MCF 10A (cell line): ENCODE measurements at places on chromosomes 6 and 20.

DNA sequence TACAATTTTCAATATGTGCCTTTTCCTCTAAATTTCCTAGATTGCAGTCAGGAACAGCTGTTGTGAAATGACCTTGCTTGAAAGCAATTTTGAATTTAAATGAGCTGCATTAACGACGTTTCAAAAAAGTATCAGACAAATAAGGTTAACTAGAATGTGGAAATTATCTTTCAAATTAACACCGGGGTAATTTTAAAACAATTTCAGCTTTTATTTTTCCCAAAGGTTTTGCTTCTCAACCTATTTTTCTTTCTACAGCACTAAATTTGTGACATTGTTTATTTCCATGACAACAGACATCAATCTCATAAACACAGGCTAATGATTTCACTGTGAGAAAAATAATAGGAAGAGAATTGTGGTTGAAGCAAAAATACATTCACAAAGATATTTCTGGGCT is 38.5 kb downstream of the COL12A1 start:
- H3K4me3 ChIP-seq = no peak overlapping the region
- H3K4me1 ChIP-seq = no peaks in the 10 kb centered on the region
- peaks cover 16% of the 10 kb centered on the region for H3K36me3 ChIP-seq
- no peak overlapping the region for H3K27ac ChIP-seq

DNA sequence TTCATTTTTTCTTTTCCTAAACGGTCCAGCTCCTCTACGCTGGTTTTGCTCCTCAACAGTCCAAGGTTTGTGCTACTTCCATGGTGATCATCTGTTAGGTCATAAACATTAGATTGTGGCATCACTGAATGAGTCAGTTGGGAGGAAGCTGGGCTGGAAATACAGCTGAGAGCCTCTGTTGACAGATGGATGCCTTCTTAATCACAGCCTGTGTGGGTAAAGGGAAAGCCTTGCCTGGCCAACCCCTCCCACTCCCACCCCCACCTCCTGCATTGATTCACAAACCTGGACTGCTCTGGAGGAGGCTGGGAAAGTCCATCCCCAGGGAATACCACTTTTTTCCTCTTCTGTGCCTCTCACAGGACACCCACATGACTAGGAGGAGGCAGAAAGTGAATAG is 180.6 kb upstream of the CCN2 start:
- no peaks in the 10 kb centered on the region for H3K27me3 ChIP-seq
- no peaks in the 10 kb centered on the region for H3K4me1 ChIP-seq
- no peak overlapping the region for H3K27ac ChIP-seq
- no peak overlapping the region for H3K4me3 ChIP-seq
- DNase-seq = peak; percentile 63
- H3K36me3 ChIP-seq = no peaks in the 10 kb centered on the region

- H3K4me1 ChIP-seq = peaks cover 5% of the 10 kb centered on the region
- H3K27me3 ChIP-seq = peaks cover 57% of the 10 kb centered on the region
- no peak for DNase-seq
- no peak overlapping the region for H3K27ac ChIP-seq
- no peak overlapping the region for H3K4me3 ChIP-seq
- H3K36me3 ChIP-seq = no peaks in the 10 kb centered on the region
Measured at GRCh38 chr20:2798814-2799213, 1.6 kb downstream of the CPXM1 start.

DNA sequence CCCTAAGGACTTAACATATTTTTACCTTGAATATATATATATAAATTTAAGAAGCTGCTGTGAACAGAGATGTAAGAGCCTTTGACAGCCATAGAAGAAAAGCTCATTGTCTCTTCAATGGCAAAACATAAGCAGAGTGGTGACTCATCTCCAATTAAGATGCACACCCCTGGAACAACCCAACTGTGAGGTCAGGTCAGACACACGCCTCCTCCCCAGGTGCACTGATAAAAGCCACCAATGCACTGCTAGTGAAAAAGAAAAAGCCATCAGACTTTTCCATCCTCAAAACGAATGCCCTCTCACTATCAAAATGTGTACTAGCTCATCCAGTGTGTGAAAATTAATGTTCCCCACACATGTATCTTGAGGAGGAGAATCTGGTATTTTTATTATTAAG is 100.1 kb downstream of the SMLR1 start:
- H3K4me1 ChIP-seq = no peaks in the 10 kb centered on the region
- H3K27ac ChIP-seq = no peak overlapping the region
- H3K36me3 ChIP-seq = no peaks in the 10 kb centered on the region
- H3K27me3 ChIP-seq = no peaks in the 10 kb centered on the region
- no peak overlapping the region for H3K4me3 ChIP-seq
- DNase-seq = peak; percentile 43

DNA sequence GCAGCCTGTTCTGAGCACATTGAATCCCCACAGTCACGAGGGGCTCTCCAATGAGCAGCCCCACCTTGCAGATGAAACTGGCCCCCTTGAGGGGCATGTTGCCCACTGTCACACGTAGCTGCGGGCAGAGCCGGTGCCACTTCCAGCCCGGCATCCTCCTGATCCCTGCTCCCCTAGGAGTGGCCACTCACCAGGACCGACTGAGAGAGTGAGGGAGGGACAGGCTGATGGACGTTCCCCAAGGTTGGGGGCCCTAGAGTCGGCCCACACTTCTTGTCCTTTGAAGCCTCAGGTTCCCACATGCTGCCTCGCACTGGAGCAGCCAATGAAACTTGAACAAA is 10.5 kb downstream of the ENTPD6 start:
- DNase-seq = no peak
- peaks cover 25% of the 10 kb centered on the region for H3K4me1 ChIP-seq
- no peak overlapping the region for H3K4me3 ChIP-seq
- no peaks in the 10 kb centered on the region for H3K27me3 ChIP-seq
- peak overlapping the region; percentile 89 for H3K27ac ChIP-seq

GRCh38 chr6:48139818-48140614 is 29.0 kb upstream of the PTCHD4 start:
- peaks cover 48% of the 10 kb centered on the region for H3K4me1 ChIP-seq
- H3K4me3 ChIP-seq = no peak overlapping the region
- no peak overlapping the region for H3K27ac ChIP-seq
